ENCODE measurements at places on chromosomes 2 and 18.
A peak's percentile ranks its signal among the peaks of the same experiment; 100 is the strongest.

GRCh38 chr2:224444021-224444420, 42.1 kb upstream of the FAM124B start:
- no peak for DNase-seq

DNA sequence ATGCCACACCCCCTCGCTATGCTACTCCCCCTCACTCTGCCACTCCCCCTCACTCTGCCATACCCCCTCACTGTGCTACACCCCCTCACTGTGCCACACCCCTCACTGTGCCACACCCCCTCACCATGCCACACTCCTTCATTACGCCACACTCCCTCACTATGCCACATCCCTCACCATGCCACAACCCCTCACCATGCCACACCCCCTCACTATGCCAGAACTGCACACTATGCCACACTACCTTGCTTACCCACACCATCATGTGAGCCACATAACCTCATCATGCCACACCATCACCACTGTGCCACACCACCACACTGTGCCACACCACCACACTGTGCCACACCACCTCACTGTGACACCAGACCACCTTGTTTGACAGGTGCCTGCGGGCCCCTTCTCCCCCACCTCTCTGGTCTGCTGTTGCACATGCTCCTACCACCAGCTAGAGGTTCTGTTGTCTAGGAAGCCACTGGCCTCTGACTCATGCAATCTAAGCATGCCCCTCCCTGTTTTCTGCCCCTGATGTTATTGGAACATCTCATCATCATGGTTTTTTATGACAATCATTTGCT, 22.0 kb downstream of the MARCHF4 start:
- DNase-seq, result peak; percentile 44

GRCh38 chr2:102929721-102930120, 167.9 kb downstream of the TMEM182 start:
- no peak for DNase-seq

GRCh38 chr2:231642631-231643494, 50.2 kb downstream of the TEX44 start:
- peak; percentile 95 for DNase-seq

DNA sequence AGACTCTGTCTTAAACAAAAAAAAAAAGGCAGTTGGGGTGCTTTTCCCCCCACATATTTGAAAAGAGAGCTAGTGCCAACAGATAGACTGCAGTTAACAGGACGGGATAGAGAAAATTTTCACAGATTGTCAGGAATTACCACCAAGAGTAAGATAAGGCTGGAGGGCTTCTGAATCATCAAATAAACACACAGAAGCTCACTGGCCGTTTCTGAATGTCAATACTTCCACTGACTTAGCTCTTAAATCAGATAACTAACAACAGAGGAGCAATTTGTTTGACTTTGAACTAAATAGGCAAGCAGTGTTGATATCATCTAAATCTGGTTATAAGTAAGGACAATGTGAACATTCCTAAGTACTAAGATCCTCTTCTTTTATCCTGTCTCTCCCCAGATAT, 34.7 kb downstream of the PIEZO2 start:
- no peak for DNase-seq

DNA sequence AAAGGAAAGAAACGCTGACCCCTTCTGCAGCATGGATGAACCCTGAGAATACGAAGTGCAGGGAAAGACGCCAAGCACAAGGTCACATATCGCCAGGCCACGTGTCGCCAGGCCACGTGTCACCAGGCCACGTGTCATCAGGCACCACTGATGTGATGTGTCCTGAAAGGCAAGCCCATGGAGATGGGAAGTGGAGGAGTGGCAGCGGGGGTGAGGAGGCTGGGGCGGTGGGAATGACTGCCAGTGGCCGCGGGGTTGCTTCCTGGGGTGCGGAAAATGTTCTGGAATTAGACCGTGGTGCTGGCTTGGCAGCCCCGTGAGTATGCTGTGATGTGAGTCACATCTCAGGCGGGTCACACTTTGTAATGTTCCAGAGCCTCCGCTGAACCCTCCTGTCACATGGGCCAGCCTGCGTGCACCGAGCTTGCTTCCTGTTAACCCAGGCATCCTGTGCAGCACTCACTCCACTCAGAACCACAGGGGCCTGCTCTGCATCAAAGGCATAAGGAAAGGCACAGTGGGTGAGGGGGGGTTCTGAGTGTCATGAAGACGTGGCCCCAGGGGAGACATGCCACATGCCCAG, 39.0 kb downstream of the SLC66A2 start:
- no peak for DNase-seq

GRCh38 chr2:168174756-168175155, 72.6 kb downstream of the STK39 start:
- DNase-seq, result no peak

- no peak for DNase-seq
These were observed 634.0 kb downstream of the LRP1B start for GRCh38 chr2:141496810-141497209.

GRCh38 chr2:220246386-220246785, 619.0 kb downstream of the SLC4A3 start:
- no peak for DNase-seq

- peak; percentile 37 for DNase-seq
These were observed at the start of gene PLA2R1 for GRCh38 chr2:160062292-160063005. PLA2R1 (minus strand) TSS chr2:160062615; CDS start chr2:160062403, 212 bp downstream.

DNA sequence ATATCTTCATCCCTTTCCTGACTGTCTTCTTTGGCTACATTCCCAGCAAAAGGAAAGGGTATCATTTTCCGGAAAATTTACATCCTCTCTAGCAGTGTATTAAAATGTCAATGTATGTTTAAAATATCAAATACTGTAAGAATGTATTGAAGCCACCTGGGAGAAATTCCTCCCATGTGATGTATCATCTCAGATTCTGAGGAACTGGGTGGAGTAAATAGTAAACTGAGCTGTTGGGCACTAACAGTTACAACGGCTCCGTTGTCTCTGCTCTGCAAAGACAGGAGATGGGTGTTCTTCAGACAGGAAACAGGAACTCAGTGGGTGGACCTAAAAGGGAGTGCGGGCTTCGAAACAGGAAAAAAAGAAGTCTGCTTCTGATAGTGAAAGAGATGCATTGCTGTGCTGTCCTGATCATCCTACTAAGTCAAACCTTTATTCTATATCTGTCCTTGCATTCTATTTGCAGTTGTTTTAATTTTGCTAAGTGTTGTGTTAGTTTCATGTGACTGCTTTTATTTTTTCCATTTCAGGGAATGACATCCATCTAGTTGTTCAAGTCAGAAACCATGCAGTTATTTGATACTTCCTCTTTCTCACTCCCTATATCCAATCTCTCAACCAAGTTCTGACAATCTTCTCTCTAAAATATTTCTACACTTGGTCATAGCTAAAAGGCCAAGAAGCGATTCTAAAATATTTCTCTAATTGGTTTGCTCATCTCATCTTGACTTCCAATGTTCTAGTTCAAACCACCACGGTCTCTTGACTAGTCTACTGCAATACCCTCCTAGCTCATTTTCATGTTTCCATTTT, 19.4 kb downstream of the DOK1 start:
- peak; percentile 55 for DNase-seq

GRCh38 chr18:80244956-80245730, 2.2 kb downstream of the PARD6G start:
- DNase-seq, result no peak

DNA sequence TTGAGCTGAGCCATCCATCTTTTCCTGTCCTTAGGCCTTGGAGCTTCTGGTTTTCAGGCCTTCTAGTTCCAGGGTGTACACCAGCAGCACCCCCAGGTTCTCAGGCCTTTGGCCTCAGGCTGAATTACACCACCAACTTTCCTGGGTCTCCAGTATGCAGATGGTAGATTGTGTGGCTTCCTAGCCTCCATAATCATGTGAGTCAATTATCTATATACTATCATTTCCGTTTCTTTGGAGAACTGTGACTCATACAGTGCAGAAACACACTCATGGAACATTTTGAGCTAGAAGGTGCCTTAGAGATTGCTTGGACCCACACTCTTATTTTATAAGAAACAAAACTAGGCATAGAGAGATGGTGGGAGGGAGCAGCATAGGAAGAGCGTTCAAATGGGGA, 167.4 kb downstream of the NCK2 start:
- no peak for DNase-seq

DNA sequence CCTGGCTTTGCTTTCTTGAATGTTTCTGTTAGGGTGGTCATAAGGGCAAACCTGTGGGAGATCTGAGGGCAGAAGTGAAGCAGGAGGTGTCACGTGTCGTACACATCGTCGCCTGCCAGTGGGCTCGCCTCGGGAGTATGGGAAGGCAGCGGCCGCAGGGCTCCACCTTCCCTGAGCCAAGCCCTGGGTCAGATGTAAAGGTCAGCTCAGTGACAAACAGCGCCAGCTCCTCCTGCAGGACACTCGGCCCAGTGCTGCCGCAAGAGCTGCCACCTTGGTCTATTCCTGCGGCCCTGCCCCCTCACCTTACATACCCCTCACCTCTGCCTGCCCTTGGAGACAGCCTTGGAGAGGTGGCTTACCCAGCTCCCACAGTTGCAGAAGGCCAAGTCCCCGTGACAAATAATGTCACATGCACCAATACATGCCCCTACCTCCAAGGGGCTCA, 64.2 kb downstream of the PSMG2 start:
- peak; percentile 25 for DNase-seq

DNA sequence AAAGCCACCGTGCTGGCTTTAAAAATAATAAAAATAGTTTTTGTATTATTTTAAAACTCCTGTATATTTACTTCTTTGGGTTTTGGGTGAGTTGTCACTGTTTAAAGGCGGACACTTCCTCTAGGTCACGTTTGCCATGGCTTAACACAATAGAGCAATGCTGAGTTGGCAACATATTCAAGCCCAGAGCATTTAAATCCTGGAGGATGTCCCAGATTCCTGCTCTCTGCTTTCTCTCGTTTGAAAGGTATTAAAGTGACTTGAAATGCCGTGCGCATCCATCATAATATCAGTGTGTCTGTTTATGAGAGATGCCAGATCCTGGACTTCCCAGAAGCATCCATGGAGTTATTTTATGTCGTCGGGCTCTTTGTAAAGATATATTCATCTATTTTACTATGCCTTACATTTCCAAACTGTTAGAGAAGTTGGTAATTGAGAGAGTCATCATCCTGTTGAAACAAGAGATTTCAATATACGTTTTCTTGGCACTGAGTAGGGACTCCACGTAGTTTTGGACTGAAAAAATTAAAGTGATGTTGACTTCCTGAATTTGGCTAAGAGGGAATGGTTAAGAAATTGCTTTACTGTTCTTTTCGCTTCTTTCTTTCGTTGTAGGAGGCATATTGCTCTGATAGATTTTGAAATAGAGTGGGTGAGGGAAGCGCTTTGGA, 150.6 kb downstream of the ZNF236 start:
- DNase-seq, result no peak

DNA sequence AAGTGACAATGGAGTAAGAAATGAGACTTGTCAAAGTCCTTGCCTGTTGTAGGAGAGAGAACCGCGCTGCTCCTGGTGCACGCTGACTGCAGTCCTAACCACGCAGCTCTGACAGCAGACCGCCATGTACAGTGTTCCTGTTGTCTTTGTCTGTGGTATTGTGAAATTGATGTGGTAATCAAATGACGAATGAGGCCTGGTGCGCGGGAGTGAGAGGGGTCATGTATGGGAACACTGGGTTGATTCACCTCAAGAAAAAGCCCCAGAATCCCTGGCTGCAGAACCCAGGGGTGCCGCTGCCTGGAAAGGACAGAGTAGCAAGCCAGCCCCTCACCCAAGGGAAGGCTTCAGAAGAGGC, 64.0 kb downstream of the INPP4A start:
- no peak for DNase-seq

DNA sequence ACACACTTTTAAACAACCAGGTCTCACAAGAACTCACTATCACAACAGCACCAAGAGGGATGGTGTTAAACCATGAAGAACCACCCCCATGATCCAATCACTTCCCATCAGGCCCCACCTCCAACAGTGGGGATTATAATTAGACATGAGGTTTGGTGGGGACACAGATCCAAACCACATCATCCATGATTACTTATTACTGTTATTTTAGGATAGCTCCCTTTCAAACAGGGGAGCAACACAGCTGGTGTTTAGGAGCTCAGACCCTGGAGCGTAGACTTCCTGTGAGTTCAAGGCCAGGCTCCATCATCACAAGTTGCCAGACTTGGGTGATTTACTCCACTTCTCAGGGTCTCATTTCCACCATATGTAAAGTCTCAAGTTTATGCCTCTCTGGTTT, 382.7 kb downstream of the HRH4 start:
- DNase-seq, result no peak

- peak; percentile 29 for DNase-seq
These were observed 87.3 kb downstream of the SH3RF3 start for GRCh38 chr2:109216332-109216731.

DNA sequence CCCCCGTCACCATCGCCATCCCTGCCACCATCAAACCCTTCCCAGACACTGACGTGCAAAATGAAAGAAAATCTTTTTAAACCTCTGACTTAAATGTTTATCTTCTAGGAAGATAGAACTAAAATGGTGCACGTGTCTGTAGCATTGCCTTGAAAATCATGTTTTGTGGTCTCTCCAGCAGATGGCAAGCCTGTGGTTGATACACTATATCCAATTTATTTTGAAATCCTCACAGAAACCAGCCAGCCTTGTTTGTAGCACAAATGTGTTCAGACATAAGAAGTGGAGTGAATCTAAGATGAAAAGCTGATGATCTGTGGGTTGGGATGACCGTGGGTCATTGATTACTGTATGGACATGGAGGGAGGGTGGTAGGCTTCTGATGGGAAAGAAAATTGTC, 436.2 kb upstream of the SMIM21 start:
- DNase-seq, result no peak

- DNase-seq, result peak; percentile 50
These were observed 4.3 kb downstream of the SEPTIN10 start for GRCh38 chr2:109609352-109610024.

DNA sequence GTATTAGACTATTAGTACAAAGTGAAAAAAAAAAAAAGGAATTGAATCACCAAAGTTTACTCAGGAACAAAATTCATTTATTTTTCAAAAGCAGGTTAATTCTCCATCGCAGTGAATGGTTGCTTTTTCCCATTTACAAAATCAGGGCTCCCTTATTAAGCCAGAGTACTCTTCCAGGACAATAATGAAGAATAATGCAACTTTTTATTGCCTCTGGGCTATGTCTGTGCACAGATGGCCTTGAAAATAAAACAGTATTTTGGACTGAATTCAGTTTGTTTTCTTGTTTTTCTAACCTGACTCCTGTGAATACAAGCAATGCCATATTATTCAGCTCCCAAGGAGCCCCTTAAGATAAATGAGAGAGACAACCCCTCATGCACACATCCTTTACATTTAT, 246.8 kb downstream of the KCNS3 start:
- DNase-seq, result no peak

DNA sequence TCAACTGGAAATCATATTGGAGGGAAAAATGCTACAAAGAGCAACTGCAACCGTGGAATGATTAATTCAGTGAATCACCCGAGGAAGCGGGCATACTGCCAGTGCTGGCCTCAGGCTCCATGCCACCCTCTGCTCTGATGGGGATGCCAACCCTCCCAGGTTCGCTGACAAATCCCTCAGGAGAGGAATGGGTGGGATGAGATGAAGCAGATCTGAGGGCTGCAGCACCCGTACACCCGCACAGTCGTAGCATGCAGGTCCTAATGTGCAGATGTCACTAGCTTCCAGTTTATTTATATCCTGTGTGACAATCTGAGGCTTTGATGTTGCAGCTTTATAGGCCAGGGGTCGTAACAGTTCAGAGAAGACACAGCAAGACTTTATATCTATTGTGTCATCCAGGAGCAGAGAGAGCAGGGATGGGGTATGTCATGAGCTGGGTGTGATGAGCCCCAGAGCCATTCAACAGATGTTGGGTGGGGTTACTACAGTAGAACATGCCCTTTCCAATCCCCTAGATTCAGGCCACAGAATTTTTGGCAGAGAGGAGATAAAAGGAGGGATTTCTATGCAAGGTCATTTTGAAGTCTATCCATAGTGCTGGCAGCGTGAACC, 44.6 kb downstream of the DPP4 start:
- peak; percentile 81 for DNase-seq

GRCh38 chr2:30373881-30374302, 73.2 kb upstream of the LCLAT1 start:
- peak; percentile 52 for DNase-seq
